ENCODE measurements at places on chromosomes 16 and 17.

DNA sequence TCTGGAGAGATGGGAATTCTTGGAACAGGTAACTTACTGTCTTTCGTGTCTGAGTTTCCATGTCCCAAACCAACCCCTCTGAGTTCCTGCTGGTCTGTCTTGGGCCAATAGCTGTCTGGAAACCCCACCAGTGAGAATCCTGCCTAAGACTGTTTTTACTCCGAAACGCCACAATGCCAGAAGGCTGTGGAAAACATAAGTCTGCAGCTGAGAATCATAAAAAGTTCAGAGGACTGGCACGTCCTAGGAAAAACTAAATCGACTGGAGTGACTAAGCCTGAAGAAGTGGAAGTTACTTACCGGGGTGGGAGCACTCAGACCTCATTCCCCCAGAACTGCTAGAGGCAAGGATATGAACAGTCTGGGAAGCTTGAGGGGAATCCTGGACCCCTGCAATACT is 13.3 kb downstream of the LRRC75A start:
- DNase-seq, result no peak

DNA sequence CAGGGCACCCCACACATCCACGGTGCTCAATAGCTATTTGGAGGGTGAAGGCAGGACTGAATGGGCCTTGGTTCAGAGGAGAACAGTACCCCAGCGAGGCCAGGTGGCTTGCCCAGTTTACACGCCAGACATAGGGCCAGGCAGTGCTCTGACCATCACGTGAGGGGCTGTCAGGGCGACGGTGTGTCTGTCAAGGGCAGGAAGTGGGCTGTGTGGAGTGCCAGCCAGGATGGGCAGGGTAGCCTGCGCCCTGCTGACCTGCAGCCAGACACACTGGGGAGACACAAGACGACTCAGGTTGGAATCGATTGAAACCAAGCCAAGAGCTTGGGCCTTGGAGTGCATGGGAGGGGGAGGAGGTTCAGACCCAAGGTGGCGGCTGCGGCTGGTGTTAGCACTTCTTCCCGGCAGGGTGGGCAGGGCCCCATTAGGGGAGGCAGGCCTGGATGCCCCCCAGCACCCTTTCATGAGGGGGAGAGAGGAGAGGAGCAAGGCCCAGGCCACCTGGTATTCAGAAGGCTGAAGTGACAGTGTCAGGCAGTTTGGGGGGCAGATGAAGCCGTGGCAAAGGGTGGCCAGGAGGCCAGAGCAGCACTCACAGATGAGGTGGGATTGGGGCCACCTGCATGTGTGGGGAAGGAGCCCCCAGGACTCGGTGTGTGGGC is 68.2 kb downstream of the SREBF1 start:
- DNase-seq, result no peak

GRCh38 chr17:59858167-59858816 is 34.5 kb downstream of the TUBD1 start:
- DNase-seq, result no peak

DNA sequence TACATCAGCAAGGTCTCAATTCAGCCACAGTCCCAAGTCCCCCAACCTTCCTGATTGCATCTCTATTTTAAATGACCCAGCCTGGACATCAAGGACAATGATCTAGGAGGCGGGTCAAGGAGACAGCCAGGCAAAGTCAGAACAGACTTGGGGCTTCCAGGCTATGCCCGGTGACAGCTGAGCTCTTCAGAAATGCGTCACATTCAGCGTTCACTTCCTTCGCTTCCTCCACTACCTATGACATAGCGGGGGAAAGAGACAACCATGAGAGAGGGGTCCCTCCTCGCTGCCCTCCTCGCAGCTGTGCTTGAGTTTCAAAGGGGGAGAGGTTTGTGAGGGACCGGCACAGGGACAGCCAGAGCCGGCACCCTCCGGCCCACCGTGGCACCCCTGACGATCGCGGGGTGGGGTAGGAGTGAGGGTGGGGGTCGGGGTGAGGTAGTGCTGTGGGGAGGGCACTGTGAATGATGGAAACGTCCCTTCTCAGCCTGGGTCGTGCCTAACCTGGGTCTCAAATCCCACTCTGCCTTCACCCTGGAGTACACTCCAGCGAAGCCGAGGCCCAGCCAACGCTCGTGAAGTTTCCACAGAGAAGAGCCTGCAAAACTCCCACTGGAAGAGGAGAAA is 12.3 kb upstream of the LGALS3BP start:
- no peak for DNase-seq

GRCh38 chr17:5000237-5000639 is 2.5 kb downstream of the KIF1C start:
- no peak for DNase-seq

DNA sequence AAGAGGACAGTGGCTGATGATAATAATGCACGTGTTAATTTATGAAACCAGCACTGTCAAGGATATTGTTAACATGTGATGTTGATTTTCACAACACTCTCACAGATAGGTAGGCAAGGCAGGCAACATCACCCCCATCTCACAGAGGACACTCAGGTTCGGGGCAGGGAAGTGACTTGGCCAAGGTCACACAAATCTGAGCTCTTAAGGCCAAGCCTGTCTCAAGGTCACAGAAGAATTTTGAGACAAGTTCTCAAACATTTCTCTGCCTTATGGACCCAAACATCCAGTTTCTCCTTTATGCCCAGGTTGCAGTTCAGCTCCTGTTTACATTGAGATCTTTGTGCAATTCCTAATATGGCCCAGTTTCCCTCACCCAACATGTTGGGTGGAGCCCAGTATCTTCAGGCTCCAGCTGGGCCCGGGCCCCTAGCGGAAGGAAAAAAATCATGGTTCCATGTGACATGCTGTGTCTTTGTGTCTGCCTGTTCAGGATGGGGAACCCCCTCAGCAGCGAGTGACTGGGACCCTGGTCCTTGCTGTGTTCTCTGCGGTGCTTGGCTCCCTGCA is 1.3 kb downstream of the SLC2A4 start:
- DNase-seq, result no peak

GRCh38 chr17:29968271-29968670 is 26.8 kb downstream of the EFCAB5 start:
- DNase-seq, result no peak

DNA sequence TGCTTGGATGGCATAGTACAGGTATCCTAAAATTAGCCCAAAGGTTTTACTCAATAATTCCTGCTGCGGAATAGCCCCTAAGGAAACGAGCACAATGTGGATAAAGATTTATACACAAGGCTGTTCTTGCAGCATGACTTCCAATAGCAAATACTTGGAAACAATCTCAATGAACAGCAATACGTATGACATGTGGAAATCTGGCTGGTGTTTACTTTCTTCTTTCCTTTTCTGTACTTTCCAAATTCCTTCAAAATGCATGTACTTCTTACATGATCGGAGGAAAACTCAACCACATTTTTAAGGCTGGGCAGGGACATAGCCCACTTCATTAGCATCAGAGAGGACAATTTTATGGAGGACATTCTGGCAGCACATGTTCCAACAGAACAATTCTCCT is 86.6 kb downstream of the C16orf95 start:
- DNase-seq, result no peak

GRCh38 chr16:61831351-61831917 is 204.8 kb downstream of the CDH8 start:
- no peak for DNase-seq

DNA sequence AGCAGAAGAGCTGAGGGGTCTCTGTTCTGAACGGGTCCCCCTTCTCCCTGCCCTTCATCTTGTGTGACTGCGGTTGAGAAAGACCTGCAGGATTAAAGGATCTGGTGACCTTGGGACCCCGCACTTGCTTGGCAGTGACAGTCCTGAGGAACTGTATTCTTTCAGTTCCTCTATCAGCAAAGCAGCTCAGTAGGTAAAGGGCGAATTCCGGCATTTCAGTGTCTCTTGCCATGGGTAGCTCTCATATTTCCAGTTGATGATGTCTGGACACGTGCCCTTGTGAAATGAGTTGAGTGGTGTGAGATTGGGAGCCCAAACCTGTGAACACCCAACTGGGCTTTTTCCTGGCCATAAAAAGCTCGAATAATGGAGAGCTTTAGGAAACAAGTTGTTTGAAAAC is 135.7 kb downstream of the PRKCA start:
- no peak for DNase-seq

GRCh38 chr16:82756283-82756599 is 129.5 kb downstream of the CDH13 start:
- no peak for DNase-seq

Measured in CD4-positive, alpha-beta T cell treated with Interleukin-17A for 4 hours (primary cell).